Cortex of kidney (tissue), 1 donor: ENCODE measurements at places on chromosomes 5 and 9.

- no peak for DNase-seq
Measured at GRCh38 chr5:17217493-17218352, at the start of gene BASP1. BASP1 (plus strand) TSS chr5:17217631; CDS start chr5:17275217, 57,586 bp downstream.

GRCh38 chr9:123431581-123431980 lies 75.6 kb downstream of the CRB2 start:
- DNase-seq, result no peak

DNA sequence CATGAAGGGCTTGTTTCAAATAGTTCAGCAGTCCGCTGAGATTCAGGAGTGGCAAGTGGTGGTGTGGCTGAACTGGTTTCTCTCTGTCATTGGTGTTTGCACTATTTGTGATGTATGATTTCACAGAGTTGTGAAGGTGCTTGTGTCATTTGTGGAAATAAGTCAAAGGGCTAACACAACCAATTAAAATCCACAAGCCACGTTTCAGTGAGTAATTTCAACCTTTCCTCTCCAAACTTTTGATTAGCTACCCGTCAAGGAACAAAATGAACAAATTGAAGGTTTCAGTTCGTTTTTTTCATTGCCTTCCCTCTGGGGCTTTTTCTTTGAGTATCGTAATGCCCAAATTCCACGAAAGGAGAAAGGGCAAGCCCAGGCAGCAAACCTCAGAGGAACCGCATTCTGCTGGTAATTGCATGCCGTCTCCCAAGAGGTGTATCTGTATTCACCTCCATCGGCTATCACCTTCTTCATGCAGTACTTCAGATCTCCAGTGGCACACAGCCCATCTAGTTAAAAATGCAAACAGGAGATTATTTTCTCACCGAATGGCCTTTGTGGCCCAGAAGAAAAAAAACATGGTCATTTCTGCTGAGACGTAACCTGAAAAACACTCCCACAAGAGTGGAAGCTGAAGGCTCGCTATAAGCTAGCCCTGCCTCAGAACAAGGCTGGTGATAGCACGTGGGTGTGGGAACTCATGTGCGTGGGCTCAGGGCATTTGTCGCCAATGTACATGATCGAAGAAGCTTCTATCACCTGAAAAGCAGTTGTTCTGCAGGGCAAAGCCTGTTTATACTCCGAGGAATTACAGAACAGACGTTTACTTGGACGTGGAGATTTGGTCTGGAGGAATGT lies 197.1 kb downstream of the NR3C1 start:
- no peak for DNase-seq

DNA sequence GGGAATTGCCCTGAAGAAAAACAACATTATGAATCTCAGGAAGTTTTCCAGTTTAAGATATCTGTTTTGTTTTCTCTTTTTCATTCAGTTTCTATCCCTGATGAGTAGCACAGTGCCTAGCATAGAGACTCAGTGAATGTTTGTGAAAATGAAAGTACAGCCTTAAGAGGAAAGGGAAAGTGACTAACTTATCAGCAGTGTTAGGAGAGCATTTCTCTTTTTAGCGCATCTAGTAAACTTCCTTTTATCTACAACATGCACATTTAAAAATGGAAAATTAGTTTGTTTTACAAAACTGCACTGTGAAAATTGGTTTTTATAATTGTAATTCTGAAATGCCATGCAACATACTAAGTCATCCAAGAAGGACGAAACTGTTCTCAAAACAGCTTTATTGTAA lies 110.8 kb downstream of the SMARCA2 start:
- no peak for DNase-seq

- DNase-seq, result no peak
Measured at GRCh38 chr5:6448622-6449464, at the start of gene UBE2QL1. UBE2QL1 (plus strand) TSS chr5:6448859; CDS start chr5:6448894, 35 bp downstream.

DNA sequence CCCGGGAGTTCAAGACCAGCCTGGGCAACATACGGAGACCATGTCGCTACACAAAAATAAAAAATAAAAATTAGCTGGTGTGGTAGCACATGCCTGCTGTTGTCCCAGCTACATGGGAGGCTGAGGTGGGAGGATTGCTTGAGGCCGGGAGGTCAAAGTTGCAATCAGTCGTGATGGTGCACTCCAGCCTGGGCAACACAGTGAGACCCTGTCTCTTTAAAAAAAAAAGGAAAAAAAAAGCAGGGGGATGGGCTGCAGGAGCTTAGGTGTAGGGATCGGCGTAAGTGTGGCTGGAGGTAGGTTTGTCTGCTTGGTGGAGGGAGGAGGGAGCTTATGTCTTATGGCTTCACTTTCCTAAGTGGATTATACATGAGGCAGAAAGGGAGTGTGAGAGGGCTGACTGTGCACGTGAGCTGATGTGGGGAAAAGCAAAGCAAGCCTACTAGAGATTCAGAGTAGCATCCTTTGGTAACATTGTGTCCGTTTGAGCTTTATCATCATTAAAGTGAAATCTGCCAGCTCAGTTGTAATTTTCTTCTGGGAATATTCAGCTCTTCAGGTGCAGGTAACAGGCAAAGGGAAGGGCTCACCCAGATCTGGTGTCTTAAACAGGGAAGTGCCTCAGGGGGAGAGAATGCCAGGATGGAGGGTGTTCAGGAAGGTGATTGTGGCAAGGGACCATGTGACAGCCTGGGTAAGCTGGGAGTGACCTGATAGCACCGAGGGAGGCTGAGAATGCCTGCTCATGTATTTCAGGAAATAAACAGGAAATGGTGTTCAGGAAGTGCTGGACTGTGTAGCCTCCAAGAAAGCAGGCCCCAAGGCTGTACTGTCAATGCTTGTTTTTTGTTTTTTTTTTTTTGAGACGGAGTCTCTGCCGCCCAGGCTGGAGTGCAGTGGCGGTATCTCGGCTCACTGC lies 17.6 kb upstream of the SETX start:
- no peak for DNase-seq

DNA sequence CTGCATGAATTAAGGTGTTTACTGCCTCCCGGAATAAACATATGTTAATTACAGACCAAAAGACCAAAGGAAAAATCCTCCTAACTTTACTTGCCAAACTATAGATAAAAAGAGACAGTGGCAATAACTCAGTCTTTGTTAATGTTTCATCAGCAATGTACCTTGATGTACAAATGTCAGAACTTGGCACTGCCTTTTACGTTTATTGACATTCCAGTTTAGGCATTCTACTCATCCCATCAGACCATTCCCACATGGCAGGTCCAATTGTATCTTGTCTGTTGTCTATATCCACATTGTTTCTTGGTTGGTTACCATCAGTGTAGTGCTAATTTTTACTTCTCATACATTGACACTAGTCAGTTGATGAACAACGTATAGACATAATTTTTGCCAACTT lies 85.5 kb downstream of the TEX10 start:
- no peak for DNase-seq

GRCh38 chr5:81748556-81748955 lies 2.3 kb downstream of the SSBP2 start:
- DNase-seq, result no peak

DNA sequence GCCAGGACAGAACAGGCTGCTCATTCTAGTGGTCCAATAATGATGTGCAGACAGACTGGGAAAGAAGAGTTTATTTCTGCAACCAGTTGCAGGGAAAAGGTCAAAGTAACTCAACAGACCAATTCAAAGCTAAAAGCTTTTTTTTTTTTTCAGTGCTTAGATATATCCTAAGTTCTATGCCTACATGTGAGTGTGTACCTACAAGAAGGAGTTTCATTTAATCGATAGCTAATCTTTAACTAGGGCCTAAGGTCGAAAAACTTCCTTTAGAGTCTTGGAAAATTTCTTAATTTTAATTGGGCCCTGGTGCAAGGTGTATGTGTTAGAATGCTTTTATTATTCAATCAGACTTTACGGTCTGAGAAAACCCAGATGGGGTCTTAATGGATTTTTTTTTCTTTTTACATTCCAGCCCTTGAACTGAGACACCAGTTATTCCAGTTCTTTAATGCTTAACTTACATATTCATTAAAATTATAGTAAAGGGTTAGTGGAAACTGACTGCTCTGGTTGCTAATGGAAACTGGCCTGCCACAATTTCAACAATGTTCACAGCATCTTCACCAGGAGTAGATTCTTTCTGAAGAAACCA lies 365.3 kb downstream of the MTRR start:
- no peak for DNase-seq

GRCh38 chr5:158869092-158869491 lies 230.6 kb downstream of the EBF1 start:
- DNase-seq, result no peak

GRCh38 chr5:111271885-111272284 lies 47.7 kb downstream of the CAMK4 start:
- no peak for DNase-seq

DNA sequence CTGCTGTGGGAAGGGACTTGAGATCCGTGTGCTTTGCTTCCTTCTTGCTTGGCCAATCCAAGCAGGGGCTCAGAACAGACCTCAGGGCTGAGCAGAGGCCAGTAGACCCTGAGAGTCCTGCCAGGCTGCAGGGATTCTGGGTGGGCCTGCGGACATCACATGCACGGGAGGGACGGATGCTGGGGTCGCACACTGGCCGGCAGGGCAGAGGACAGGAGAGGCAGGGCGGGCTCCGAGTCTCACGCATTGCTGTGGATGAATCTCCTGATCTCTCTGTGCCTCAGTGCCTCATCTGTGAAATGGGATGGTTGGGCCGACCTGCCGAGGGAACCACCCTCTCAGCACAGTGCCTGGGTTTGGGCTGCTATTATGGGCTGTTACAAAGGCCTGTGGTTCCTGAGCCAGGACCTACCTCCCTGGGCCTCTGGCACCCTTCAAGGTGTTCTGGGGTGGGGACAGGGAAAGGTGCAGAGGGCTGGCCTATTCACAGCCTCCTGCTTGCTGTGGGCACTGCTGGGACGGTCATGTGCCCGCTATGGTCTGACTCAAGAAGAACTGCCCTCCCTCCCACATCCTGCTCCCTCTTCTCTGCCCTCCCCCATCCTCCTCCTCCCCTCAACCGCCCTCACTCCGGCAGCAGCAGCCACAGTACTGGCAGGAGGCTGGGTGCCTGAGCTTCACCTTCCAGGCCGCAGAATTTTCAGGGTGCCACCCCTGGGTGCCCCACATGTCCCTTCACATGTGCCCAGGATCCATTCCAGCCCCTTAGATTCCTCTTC lies 43.3 kb downstream of the NCS1 start:
- DNase-seq, result no peak

GRCh38 chr5:34916518-34916917 lies 1.0 kb downstream of the BRIX1 start:
- no peak for DNase-seq

DNA sequence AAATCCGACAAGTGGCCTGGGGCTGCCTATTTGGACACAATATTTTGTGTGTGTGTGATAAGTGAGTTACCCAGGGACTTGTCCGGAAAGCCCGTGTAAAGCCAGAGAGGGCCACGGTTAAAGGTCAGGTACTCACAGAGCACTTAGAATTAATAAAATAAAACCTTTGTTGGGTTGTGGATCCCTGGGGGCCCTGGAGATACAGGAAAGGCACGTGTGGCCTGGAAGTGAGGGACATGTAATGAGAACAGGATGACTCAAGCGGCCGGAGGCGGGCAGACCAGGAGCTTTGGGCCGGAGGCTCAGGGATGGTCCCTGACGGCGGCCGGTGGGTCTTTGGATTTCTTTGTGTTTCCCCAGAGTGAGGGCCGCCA lies 1.0 kb downstream of the DMRT2 start:
- DNase-seq, result no peak

DNA sequence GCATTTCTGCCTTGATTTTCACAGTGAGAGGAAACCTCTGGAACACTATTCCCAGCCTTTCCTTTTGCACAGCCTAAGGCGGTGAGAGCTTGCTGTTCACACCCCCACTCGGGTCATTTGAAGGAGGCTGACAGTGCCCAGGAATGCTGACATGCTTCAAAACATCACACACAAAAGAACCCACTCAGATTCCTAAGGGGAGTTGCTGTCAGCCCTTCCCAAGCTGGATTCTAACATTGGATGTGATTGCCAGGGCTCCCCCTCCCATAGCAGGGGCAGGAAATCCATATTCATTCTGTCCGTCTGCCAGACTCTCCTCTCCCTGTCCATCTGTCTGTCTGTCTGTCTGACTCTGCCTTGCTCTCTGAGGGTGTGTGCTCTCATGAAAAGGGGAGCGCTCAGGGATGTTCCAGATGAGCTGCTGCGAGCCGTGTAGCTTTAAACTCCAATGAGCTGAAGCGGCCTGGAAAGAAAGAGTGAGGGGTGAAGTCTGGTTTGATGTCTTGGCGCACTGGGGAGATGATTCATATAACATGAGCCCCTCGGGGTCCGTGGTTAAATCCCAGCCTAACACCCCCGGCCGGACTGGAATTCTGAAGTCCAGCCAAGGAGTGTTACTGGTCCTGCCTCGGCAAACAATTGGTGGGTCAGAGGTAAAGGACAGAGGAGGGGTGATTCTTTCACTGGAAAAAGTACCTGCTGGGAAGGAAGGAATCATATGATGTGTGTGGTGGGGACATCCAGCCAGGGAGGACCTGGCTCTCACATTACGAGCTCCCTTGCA lies 517.0 kb downstream of the CCDC171 start:
- DNase-seq, result no peak

GRCh38 chr9:130259044-130259443 lies 6.5 kb upstream of the HMCN2 start:
- DNase-seq, result no peak

GRCh38 chr5:76625087-76625815 lies 2.0 kb upstream of the F2RL2 start:
- DNase-seq, result no peak

GRCh38 chr9:131013771-131014676 lies 5.0 kb downstream of the LAMC3 start:
- DNase-seq, result no peak

DNA sequence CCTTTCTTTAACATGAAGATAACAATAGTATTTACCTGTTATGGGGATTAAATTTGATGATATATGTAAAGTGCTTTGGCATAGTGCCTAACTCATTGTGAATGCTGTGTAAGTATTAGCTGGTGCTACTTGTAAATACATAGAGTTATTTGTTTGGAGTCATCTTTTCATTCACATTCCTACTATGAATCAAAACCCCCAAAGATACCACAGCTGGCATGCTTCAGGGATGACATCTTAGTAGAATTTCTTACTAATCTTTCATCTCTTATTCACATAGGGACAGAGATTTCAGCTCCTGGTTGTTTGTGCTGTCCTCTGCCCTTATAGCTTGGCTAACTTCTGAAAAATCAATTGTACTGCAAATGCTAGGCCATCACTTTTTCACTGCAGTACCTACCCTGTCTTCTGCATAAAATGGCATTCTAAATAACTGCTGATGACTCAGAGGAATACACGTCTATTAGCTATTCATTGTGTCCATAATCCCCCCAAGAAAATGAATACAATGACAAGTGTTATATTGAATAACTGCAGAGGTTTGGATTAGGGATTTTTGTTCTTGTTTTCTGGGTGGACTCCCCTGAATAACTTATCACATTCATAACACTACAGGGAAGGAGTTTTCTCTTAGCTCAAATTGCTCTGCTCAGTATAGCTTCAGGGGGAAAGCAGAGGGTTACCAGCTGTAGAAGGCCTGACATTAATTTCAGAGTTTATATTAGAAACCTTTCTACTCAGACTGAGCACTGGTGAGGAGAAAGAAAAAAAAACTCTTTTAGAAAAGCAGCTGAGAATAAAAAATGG lies 192.2 kb upstream of the C9orf72 start:
- no peak for DNase-seq
